ENCODE measurements at places on chromosomes 12 and 14. TPM values are rescaled to one million over a fixed set of nuclear protein-coding genes. Genes with fewer than 3 reads are reported as not detected.

The IRAK3 gene
- 7.4 TPM for total RNA-seq

The FAM222A gene
- total RNA-seq, result under 0.01 TPM

The NGB gene
- not detected for total RNA-seq

The CLSTN3 gene
- total RNA-seq, result 9.5 TPM

The HOXC4 gene
- 0.26 TPM for total RNA-seq

The GALNT4 gene
- 10.8 TPM for total RNA-seq

The DNM1L gene
- 51.4 TPM for total RNA-seq

The DPF3 gene
- total RNA-seq, result 13.7 TPM

The RPL10L gene
- total RNA-seq, result not detected

The PTMS gene
- total RNA-seq, result 29.5 TPM

The A2ML1 gene
- not detected for total RNA-seq

The ARID2 gene
- 15.7 TPM for total RNA-seq

The B4GALNT1 gene
- total RNA-seq, result 0.51 TPM

The RNASE7 gene
- not detected for total RNA-seq

The SLC17A8 gene
- total RNA-seq, result not detected

The POTEM gene
- total RNA-seq, result not detected

The KRT78 gene
- not detected for total RNA-seq

The CLEC4E gene
- not detected for total RNA-seq

The HVCN1 gene
- 7.4 TPM for total RNA-seq

The HOXC5 gene
- total RNA-seq, result not detected

The SERPINA10 gene
- total RNA-seq, result not detected

The CRIP2 gene
- total RNA-seq, result 68.5 TPM

The CLEC4C gene
- not detected for total RNA-seq

The C1QL4 gene
- 0.17 TPM for total RNA-seq

The RD3L gene
- total RNA-seq, result not detected

The SDSL gene
- total RNA-seq, result 12.4 TPM

The RTN1 gene
- 0.17 TPM for total RNA-seq

The KRT77 gene
- not detected for total RNA-seq

The STON2 gene
- total RNA-seq, result 52.5 TPM

The NYNRIN gene
- total RNA-seq, result 8.2 TPM
